Non-pigmented ciliary epithelial cell (primary cell): ENCODE measurements at places on chromosomes 3 and 15.

- DNase-seq: peak; percentile 8
Measured at GRCh38 chr15:76756381-76756780, 148.8 kb downstream of the SCAPER start.

DNA sequence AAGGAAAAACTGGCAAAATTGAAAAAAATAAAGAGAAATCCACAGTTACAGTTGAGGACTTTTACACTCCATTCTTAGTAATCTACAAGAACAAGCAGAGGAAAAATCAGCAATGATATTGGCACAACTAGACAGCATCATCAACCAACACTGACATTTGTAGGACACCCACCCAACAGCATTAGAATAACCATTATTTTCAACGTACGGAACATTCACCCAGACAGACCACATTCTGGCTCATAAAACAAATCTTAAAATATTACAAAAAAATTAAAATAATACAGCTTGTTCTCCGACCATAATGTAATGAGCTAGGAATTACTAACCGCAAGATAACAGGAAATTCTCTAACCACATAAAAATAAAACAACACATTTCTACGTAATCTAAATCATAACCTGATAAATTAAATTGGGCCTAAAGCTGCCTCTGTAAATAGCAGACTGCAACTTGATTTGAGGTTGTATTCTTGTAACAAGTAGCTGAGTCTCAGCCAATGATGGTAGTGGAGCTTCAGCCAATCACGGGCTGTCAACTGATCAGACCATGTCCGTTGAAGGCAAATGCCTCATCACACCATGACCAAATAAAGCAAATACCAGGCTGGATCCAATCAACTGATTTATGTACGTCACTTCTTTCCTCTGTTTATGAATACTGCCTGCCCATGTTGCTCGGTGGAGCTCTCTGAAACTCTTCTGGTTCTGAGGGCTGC is 9.2 kb downstream of the PLSCR4 start:
- DNase-seq: peak; percentile 91

- no peak for DNase-seq
Measured at GRCh38 chr15:40850576-40851112, 6.8 kb downstream of the SPINT1 start.

DNA sequence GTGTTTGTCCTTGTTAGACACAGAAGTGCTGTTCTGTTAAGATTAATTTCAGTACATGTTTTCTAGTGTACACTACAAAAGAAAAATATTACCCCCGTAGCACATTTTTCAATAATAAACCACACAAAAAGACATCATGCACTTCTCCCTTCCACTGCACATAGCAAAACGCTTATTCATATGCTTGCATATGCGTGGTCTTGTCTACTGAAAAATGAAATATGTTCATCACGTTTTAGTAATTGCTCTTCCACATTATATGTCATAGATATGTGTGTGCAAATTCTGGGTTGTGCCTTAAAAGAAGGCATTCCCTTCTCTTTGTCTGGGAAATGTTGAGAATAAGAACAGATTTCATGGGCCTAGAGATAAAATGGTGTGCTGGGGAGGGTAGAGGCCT is 353.9 kb downstream of the NSUN3 start:
- DNase-seq: no peak

DNA sequence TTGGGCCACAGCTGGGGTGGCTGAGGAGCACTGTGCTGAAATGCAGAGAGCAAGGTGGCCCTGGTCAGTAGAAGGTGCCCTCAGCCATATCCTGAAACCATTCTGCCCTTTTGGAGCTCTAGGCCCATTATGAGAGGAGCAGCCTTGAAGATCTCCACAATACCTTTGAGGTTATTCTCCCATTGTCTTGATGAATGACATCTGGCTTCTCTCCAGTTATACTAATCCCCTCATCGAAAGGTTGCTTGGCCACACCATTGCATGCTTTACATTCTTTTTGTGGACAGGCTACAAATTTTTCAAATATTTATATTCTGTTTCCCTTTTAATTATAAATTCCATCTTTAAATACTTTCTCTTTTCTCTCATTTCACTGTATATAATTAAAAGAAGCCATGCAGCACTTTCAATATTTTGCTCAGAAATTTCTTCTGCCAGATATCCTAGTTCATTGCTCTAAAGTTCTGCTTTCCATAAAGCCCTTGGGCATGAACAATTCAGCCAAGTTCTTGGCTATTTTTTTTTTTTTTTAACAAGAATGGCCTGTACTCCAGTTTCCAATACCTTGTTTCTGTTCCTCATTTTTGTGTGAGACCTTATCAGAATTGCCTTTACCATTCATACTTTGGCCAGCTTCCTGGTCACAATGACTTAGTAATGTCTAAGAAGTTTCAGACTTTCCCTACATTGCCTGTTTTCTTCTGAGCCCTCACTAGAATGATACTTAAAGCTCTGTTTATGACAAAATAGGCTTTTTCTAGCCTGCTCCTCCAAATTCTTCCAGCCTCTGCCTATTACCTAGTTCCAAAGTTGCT is 138.9 kb upstream of the SGO1 start:
- DNase-seq: no peak

DNA sequence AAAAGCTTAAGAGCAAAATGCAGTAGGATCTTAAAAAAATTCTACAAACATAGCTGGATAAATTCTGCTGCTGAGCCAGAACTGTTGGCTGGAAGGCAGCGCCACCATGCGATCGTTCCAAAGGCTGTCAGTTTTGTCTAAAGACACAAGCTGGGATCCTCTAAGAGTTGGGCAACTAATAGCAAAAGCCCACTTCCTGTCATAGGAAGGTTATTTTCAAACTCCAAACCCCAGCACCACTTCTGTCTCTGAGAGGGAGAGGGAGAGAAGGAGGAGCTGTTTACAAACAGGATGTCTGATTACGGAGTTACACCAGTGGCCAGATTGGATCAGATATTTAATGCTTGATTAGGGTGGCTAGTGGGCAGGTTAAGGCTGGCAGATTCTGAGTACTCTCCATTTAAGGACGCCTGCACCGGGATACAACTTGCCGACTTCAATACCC is 44.0 kb downstream of the EIF4E3 start:
- DNase-seq: no peak

GRCh38 chr15:45389351-45389750 is 11.0 kb upstream of the GATM start:
- DNase-seq: no peak

GRCh38 chr3:123759311-123759710 is 124.8 kb downstream of the MYLK start:
- no peak for DNase-seq

GRCh38 chr3:22450786-22451400 is 699.9 kb upstream of the ZNF385D start:
- no peak for DNase-seq

DNA sequence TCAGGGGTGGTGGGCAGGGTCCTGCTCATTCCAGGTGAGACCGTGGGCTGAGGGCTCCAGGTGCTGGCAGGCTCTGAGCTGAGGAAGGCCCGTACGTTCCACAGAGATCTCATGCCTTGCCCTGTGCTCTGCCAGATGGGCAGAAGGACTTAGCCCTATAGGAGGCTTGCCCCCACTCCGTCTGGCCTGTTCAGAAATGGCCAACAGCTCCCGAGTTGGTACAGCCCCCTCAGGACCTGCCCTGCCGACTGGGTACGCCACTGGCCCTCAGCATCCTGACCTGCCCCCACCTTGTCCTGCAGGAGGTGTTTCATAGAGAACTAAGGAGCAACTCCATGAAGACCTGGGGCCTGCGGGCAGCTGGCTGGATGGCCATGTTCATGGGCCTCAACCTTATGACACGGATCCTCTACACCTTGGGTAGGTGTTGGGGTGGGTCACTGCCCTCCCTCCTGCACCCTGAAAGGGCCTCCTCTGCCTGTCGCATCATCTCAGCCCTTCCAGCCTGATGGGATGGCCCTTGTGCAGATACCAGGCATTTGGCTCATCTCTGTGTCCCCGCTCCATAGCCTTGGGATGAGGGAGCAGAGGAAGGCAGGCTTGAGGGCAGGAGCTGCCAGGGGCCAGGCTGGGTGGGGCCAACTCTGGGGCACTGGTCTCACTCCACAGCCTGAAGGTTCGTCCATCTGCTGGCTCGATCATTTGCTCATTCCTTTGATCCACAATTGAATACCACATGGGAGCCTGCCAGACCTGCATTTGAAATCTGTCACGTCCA is 14.2 kb downstream of the TMEM43 start:
- DNase-seq: no peak

- peak; percentile 49 for DNase-seq
Measured at GRCh38 chr15:38176155-38176554, 76.5 kb upstream of the SPRED1 start.

DNA sequence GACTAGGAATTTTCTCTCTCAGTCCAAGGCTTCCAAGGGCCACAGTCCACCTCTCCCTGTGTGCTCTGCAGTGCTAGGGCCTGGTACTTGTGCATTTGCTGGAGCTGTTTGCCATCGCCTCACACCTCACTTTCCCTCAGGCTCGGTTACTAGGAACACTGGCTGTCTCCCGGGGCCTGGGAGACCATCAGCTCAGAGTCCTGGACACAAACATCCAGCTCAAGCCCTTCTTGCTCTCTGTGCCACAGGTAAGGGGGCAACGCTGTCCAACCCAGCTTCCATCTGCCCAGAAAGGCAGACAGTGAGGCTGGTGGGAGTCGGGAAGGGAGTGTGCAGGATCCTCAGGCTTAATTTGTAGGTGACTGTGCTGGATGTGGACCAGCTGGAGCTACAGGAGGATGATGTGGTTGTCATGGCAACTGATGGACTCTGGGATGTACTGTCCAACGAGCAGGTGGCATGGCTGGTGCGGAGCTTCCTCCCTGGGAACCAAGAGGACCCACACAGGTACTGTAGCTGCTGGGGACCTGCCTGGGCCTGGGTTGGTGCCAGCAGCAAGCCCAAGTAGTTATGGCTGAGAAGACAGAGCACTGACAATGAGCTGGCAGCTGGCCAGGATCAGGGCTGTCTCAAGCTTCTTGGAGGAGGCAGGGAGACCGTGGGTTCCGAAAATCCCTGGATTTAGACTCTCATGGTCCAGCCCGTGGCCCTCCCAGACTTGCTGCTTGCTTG is 3.4 kb downstream of the PPM1M start:
- DNase-seq: no peak

DNA sequence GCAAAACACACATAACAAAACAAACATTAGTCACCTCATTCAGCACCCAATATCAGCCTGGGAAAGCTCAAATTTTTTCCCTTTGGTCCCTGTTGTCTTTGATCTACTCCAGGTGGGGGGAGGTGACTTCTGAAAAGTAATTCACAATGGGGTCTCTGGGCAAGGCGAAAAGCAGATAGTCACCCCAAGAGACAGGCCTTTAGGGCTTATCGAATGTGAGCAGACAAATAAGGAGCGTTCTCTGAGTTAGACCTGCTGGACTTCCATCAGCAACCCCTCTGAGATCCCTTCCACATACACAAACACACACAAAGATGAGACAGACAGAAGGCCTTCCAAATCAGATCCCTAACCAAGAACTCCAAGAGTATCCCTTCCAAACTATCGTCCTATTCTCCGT is 171.0 kb upstream of the SMAD3 start:
- no peak for DNase-seq

DNA sequence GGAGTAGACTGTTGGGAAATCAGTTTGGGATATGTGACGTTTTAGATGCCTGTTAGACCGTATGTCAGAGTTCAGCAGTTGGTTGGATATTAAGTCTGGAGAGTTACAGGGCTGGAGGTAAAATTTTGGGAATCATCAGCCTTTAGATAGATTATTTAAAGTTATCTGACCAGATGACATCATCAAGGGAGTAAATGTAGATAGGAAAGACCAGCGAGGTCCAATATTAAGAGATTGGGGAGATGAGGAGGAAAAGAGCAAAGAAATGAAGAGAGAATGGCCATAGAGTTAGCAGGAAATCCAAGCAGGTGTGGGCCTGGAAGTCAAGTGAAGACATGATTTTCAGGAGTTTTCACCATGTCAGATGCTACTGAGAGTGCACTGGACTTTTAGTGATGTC is 3.1 kb downstream of the NDUFB4 start:
- DNase-seq: no peak

- DNase-seq: peak; percentile 22
Measured at GRCh38 chr15:57133127-57133968, 214.9 kb downstream of the TCF12 start.

GRCh38 chr3:102159810-102160451 is 274.9 kb upstream of the ZPLD1 start:
- DNase-seq: no peak

DNA sequence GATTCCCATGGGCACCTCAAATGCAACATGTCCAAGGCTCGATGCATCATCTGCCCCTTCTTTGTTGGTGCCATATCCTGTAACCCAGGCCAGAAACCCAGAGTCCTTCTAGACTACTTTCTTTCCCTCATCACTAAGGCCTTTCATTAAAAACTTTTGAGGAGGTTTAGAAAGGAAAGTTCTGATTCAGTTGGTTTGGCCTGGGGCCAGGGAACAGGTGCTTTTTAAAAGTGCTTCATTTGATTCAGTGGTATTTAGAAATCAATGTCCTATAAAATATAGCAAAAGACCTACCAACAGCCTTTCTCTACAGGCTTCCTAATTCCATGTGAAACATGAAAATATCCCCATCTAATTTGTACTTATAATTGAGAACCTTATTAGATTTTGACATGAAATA is 341.9 kb upstream of the RORA start:
- DNase-seq: no peak

DNA sequence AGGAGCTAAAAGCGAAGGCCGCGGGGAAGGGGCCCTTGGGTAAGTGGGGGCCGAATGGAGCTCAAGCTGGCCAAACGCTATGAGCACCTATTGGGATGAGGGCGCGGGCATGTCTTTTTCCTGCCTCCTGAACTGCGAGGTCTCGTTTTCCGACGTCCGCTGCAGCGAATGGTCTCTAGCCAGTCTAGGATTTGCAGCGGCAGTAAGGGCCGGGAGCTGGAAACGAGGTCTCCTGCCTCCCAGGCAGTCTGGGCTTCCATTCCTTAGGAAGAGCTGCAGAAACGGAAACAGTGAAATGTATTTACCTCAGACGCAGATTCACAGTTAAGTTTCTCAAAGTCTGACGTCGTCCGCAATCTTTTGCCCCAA is 517 bp downstream of the TMA7 start:
- no peak for DNase-seq

DNA sequence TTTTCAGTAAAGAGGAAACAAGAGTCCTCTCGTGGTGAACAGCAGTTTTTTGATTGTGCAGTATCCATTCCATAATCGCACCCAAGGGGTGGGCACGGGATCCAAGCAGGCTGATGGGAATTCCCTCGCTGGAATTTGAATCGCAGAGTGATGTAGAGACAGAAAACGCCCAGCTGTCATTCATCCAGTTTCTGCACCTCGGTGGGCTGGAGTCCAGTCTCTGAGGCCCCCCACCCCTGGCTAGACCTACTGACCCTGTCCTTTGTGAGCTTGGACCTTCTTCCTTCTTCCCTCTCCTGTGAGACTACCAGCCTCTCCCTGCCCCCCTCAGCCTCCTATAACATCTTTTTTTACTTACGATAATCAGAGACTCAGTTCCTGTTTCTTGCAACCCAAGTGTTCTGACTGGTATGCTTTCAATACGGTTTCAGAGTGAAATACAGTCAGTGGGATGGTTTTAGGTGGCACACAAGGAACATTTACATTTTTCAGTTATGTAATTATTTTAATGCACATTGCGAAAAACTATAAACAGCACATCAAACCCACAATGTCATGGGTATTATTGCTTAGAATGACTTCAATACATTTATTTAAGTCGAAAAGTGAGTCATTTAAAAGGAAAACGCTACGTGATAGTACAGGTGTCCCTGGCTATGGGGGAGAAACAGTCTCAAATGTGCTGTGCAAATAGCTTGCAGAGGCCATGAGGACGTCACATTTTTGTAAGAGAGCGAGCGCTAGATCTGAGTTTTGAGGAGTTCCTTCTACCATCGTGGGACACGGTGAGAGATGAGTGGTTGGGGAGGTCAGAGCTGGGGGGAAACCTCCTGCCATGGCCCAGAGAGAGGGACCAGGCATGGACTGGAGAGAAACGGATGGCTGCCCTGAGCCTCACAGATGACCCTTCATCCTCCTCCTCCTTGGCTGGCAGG is 37.5 kb upstream of the CHST2 start:
- no peak for DNase-seq
